ENCODE measurements at places on chromosomes 16 and 17. TPM values are rescaled to one million over a fixed set of nuclear protein-coding genes. Genes with fewer than 3 reads are reported as not detected.

Gene C17orf107
- 3.9 TPM for total RNA-seq

Gene PTGES3L
- total RNA-seq = 0.12 TPM

Gene PHAF1
- 3.8 TPM for total RNA-seq

Gene GPRC5B
- total RNA-seq = 35.5 TPM

Gene TMEM220
- 6.5 TPM for total RNA-seq

Gene TBC1D26
- not detected for total RNA-seq

Gene AGRP
- total RNA-seq = not detected

DNA sequence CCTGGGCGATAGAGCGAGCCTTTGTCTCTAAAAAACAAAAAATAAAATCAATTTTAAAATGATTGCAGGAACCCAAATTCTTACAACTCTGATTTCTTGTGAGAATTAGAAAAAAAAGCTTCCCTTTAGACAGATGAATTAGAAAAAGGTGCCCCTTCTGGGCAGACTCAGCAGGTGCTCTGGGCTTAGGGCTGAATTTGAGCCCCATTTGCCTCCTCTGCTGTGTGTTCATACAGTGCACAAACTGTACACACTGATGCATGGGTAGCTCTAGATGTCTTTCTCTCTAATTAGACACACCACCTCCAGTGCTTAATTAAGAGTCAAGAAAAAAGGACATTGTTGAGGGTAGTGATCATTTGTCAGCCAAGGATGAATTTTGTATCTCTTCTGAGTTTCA is 38.5 kb upstream of the NOL11 start:
- DNase-seq = no peak

DNA sequence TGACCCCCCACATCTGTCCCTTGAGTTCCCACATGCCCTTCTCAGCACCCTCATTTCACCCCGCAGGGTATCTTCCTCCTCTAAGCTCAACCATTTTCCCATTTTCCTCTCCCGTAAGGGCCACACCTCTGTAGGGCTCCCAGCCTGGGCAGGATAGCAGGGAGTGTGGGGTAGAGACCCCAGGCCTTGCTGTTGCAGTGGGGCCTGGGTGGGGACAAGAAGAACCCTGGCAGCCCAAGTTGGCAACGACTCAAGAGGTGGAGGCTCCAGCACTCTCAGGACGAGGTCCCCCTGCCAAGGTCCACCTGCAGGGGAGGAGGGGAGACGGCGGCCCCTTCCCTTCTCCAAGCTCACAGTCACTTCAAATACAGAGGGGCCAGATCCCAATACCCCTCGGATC is 2.0 kb upstream of the TMEM92 start:
- DNase-seq = no peak

DNA sequence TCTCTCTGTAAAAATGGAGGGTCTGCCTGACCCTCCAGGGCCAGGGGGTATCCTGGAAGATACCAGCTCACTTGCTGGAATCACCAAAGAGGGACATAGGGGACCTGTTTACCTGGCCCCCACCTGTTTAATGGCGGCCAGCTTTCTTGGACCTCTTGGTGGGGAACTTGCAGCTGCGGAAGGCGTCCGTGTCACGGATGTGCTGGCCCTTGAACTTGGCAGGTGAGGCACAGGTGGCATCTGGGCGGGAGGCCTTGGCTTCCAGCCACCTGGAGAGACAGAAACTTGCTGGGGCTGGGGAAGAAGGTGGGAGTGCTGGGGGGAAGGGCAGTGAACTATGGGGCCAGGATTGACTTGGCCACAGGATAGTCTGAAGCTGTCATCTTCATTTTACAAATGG is 3.5 kb downstream of the CHAD start:
- DNase-seq = peak; percentile 33

DNA sequence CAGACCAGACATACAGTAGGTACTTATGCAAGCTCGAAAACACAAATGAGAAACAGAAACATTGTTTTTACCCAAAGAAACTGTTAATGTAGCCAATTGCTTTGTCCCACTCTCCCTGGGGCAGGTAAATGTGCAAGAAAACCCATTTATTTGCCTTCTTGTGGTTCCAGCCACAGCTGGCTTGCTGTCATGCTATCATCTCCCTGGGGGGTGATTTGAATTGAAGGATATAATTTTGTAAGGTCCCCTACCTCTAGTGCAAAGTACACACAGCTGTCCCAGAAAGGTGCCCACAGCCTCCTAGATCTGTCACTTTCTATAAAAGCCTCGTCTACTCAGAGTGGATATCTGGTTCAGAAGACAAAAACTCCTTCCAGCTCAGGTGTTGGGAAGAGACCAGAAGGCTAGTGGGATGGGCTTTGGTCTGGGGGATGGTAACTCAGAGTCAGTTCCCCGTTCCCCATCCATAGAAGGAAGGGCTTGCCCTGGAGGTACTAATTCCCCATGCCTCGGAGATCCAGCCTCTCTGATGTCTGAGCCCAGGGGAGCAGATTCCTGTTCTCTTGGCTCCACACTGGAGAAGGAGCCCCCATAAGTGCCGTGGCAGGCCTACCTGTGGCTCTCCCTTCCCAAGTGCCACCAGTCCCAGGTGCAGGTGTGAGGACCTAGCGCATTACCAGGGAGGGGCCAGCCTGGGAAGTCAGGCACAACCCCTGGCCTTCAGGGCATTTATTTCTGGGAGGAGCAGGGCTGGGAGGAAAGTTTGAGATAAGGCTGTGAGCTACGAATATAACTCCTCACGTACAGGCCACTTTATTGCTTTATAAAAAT is 2.4 kb upstream of the PRR15L start:
- peak; percentile 83 for DNase-seq

DNA sequence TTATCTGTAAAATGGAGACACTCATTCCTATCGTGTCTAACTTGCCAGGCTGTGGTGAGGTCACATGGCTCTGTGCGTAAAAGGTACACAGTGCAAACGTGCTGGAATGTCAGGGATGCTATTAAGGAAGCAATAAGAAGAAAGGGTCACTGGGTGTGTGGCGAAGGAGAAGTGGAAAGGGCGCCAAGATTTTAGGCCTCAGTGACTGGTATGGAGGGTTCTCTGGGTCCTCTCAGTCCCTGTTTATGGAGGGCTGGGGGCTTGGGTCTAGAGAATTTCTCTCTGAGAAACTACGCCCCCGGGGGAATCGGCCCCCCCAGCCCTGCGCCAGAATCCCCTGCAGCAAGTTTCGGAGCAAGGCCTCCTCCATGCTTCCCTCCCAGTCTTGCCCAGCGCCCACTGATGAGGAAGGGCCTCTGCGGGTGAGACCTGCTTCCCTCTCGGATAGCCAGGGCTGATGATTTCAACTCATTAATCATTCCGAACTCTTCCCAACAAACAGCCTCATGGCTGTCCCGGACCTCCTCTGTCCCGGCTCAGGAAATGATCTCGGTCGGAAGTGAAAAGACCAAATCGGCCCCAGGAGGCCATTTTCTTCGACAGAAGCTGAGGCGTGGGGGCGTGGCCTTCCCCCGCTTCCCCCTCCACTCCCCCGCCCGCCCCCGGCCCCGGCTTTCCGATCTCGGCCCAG is 1.2 kb upstream of the HEXIM1 start:
- peak; percentile 69 for DNase-seq

DNA sequence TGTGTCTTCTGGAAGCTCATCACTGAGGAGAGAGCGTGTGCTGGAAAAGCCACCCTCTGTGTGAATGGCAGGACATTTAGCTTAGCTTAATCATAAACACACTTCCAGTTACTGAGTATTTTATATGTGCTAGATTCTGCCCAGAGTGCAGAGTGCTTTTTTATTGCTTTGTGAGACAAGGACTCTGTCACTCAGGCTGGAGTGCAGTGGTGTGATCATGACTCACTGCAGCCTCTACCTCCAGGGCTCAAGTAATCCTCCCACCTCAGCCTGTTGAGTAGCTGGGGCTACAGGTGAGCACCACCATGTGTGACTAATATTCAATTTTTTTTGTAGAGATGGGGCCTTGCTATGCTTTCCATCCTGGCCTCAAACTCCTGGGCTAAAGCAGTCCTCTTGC is 61.4 kb upstream of the IRX3 start:
- DNase-seq = no peak

DNA sequence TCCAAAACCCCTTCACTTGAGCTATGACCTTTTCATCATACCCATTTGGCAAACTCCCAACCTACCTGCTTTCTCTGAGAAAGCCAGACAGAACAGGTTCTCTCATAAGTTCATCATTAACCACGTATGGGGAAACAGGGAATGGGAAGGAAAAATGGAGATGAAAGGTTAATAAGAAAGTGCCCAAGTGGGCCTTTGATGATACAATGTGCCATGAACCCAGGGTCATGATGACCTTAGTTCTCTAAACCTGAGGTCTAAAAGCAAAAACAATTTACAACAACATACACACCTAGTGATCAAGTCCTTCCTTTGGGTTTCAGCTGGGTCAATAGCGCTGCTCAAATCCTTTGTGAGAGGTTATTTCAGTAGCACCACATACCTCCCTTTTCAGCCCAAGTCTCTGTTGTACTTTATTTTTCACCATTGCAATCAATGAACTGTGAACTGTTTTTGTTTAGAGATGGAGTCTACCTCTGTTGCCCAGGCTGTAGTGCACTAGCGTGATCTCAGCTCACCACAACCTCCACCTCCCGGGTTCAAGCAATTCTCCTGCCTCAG is 14.5 kb upstream of the RANGRF start:
- peak; percentile 71 for DNase-seq

DNA sequence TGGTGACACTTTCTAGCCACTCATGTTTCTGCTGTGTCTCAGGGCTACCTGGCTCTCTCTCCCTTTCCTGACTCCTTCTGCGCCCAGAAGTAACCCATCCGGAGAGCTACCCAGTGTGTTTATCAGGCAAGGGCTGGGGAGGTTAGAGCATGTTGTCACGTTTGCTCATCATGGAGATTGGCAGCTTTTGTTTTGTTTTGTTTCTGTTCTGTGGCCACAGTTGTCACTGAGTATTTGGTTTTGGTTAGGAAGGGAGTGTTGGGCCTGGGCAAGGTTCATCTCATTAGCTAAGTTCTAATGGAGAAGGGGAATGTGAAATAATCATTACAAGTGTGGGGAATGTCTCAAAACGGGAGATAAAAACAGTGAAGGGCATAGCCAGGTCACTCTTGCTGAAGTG is 390.8 kb downstream of the CPPED1 start:
- no peak for DNase-seq

- DNase-seq = peak; percentile 77
Observed at GRCh38 chr16:57084257-57084770, 8.1 kb upstream of the CPNE2 start.
